B cell (primary cell): ENCODE measurements at places on chromosomes 3 and 15. TPM values are rescaled to one million over a fixed set of nuclear protein-coding genes. Genes with fewer than 3 reads are reported as not detected.

The CCDC54 gene
- total RNA-seq: not detected in 2 replicates

The HAPLN3 gene
- 4.2 and 7.5 TPM in 2 replicates for total RNA-seq

The FSD2 gene
- not detected in 2 replicates for total RNA-seq

The TGM5 gene
- 0.42 TPM in 1 of 2 replicates, not detected in the other for total RNA-seq

The PHLDB2 gene
- 5.9 and 6.3 TPM in 2 replicates for total RNA-seq

The SPTBN5 gene
- 0.68 and 1.4 TPM in 2 replicates for total RNA-seq
